ENCODE measurements at places on chromosomes 6 and 20. TPM values are rescaled to one million over a fixed set of nuclear protein-coding genes. Genes with fewer than 3 reads are reported as not detected.

The SUMO4 gene
- 1.8 TPM for total RNA-seq

The SLC22A2 gene
- not detected for total RNA-seq

The CCM2L gene
- 0.14 TPM for total RNA-seq

The EBF4 gene
- total RNA-seq: 23.2 TPM

The LY6G5B gene
- total RNA-seq: 24.2 TPM

The HDGFL1 gene
- not detected for total RNA-seq

The KCNK5 gene
- 32.7 TPM for total RNA-seq

The RIMS1 gene
- total RNA-seq: 4.5 TPM

DNA sequence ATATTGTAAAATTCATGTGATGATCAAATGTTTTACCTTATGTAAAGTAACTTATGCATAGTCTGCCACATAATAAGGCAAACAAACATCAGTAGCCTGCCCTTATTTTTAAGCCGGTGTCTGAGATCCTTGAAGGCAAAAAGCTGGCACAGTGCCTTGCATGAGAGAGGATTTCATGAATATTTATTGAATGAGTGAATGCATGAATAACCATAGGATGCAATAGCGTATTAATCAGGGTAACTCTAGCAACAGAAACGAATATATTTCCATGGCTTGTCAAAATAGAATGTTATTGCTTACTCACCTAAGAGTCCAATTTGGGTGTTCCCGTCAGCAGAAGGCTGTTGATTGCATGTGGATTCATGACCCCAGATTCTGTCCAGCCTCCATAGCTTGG lies 34.9 kb downstream of the BTBD3 start:
- no peak for DNase-seq

DNA sequence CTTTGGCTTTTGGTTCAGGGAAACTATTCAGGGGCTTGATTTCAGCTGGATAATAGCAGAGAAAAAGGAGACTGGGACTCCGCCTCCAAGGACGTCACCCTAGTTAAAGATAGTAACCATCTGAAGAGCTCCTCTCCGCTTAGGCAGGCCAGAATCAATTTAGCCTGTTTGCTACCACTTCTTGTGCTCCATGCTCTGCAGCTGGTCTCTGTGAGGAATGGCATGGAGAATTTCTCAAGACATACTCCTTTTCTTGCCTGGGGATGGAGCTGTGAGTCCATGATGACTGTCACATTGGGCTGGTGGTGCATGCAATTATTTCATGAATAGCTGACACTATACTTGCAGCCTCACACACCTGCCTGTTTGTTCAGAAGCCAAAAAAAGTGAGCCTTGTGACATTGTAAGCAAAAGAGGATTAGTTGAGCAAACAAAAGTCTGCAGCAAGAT lies 61.4 kb downstream of the TXLNB start:
- no peak for DNase-seq

GRCh38 chr6:47353871-47354270 lies 44.2 kb upstream of the TNFRSF21 start:
- no peak for DNase-seq

GRCh38 chr6:17385660-17386059 lies 7.7 kb upstream of the CAP2 start:
- no peak for DNase-seq

- no peak for DNase-seq
These were observed 406.7 kb downstream of the CD83 start for GRCh38 chr6:14524319-14524718.

- DNase-seq: no peak
These were observed 168.2 kb upstream of the SULF2 start for GRCh38 chr20:47953471-47953870.

GRCh38 chr20:5364997-5365597 lies 48.3 kb upstream of the PROKR2 start:
- no peak for DNase-seq

DNA sequence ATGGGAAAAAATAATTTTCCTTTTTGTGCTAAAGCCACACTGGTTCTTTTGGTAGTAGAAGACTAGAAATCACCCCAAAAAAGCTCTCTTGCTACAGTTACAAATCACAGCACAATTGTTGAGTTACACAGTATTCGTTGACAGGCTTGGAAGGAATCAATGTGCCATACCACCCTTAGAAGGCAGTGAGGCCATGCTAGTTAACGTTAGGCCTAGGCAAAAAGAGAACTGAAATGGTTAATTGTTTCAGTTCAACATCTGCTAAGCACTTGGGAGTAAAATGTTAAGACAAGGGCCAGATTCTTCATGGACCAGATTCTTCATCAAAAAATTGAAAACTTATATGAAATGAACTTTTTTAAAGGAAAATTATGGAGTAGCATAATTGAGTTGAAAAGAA lies 626.2 kb downstream of the UTRN start:
- DNase-seq: no peak

GRCh38 chr6:55897346-55897745 lies 22.0 kb upstream of the BMP5 start:
- DNase-seq: no peak

DNA sequence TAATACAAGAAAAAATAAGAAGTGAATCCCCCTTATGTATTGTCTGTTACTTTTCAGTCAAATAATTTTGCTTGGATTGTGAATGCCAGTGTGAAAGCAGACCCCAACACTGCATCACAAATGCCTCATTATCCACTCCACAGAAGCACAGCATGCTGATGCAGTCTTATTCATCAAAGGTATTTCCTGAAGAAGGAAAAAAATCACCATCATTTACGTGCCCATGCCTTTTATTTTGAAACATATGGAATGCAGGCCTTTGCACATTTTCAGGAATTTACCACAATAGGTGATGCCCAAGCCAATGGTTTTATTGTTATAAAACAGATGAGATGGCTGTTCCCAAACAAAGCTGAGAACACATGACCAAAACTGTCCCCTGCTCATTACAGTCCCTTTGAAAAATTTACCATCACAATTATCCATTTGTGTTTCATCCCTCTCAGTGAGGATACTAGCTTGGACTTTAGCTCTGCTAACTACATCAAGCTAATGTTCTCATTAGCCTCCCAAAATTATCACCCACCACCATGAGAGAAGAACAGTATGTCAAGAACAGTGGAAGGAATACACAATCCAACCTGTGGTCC lies 180.6 kb upstream of the HTR1E start:
- no peak for DNase-seq

- DNase-seq: no peak
These were observed 52.3 kb upstream of the ADGRF1 start for GRCh38 chr6:47094241-47094925.

GRCh38 chr20:17525650-17526049 lies 5.5 kb downstream of the BFSP1 start:
- DNase-seq: no peak
